CD4-positive, alpha-beta T cell treated with Interleukin-4 for 4 hours (primary cell): ENCODE measurements at places on chromosomes 16 and 17.

DNA sequence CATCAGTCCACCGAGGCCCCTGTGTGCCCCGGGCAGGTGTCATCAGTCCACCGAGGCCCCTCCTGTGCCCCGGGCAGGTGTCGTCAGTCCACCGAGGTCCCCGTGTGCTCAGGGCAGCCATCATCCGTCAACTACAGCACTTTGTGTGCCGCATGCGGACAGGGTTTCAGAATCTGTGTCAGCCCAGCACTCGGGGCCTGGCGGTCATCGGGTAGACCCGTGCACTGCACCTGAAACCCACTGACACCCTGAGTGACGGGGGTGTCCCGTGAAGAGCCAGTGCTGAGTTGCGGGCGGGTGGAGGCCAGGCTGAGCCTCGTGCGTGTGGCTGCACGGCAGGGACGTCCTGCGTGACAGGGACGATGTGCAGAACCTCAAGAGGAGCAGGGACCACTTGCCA, 38.4 kb downstream of the BAHCC1 start:
- no peak for DNase-seq

- DNase-seq: no peak
Observed at GRCh38 chr17:83174362-83175118, 95.1 kb downstream of the METRNL start.

- peak; percentile 29 for DNase-seq
Observed at GRCh38 chr16:79632289-79632688, 31.8 kb upstream of the MAF start.

- DNase-seq: no peak
Observed at GRCh38 chr17:82399041-82399441, 19.1 kb upstream of the HEXD start.

- DNase-seq: peak; percentile 39
Observed at GRCh38 chr17:57604771-57605674, 140.1 kb downstream of the CCDC182 start.

GRCh38 chr16:4086153-4086552, 30.1 kb downstream of the ADCY9 start:
- DNase-seq: no peak
